Kidney epithelial cell (primary cell): ENCODE measurements at places on chromosomes 3 and 15.

GRCh38 chr15:96515371-96515770 lies 184.9 kb downstream of the NR2F2 start:
- no peak for DNase-seq

DNA sequence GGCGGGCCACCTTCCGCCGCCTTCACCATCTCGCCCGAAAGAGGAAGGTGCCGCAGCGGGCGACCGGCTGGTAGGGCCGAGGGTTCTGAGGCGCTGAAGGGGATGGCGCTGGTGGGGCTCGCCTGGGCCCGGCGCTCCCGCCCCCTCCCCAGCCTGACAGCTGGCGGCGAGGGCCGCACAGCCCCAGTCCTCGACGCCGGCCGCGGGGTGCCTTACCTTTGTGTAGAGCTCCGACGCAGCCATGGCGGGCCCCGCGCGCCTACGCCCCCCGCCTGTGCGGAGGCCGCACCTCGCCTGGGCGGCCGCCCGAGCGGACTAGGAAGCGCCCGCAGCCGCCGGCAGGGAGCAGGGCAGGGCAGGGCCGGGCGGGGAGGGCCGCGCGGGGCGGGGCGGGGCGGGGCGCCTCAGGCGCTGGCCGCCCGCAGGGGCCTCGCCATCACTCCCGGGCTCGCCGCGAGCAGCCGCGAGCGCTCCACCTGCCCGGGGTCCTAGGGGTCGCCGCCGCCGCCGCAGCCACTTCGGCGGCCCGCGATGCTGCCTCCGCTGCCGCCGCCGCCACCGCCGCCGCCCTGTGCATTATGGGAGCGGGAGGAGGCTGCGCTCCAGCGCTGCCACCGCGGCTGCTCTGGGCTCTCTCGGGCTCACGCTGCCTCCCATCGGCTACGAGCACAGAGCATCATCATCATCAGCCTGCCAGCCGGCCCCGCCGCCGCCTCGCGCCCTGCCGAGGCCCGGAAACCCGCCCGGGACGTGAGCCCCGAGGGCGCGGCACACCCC lies at the start of gene MYO5A:
Gene MYO5A, minus strand, starts transcription at position 317 of the 777 bp plus-strand sequence. Its CDS starts 74 bp downstream, at position 243.
- DNase-seq = no peak

DNA sequence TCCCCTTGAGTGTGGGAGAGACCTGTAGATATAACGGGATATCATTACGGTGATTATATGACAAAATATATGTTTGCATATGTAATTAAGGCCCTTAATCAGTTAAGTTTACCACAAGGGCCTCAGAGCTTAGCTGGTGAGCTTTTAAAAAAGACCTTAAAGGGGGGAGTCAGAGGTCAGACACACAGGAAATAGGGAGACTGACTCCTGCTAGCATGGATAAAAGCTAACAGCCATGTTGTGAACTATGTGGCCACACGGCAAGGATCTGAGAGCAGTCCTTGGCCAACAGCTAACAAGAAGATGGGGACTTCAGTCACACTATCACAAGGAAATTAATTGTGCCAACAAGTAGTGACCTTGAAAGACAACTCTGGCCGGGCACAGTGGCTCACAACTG lies 3.1 kb downstream of the STAG1 start:
- no peak for DNase-seq

GRCh38 chr3:138184994-138185393 lies 2.1 kb upstream of the ARMC8 start:
- no peak for DNase-seq

GRCh38 chr3:3368306-3368705 lies 188.8 kb upstream of the CRBN start:
- DNase-seq = no peak

GRCh38 chr15:40238532-40239403 lies at the start of gene PAK6:
TSS of gene PAK6 (plus strand) at chr15:40239063. CDS start at chr15:40264786, 25,723 bp downstream.
- DNase-seq = peak; percentile 51

DNA sequence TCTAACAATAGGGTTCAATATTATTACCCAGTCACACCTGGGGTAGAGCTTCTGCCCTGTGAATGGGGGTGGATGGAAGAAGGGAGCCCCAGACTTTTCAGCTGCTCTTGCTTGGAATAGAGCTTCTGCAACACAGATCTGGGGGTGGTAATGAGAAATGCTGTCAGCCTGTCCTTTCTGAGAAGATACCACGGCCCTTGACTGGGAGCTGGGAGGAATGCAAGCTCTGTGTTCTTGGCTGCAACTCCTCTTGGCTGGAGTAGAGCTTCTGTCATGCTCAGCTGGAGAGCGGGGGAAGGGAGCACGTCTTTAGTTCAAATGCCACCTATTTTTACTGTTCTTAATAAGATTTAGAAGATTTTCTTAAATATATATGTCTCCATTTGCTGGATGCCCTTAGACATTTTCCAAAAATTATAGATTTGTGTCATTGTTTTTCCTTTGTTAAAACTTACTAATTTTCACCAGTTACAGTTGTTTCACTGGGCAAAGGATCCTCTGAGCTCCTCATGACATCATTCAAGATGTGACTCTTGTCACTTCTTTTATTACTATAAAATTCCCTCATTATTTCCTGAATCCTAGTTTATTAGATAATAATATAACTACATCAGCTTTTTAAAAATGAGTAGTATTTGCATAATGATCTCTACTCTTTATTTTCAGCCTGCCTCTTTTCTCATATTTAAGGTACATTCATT lies 180.0 kb upstream of the TGFBR2 start:
- no peak for DNase-seq

- DNase-seq = peak; percentile 80
These were observed 32.7 kb downstream of the TRANK1 start for GRCh38 chr3:36911990-36912804.

GRCh38 chr15:75356006-75356405 lies 9.2 kb downstream of the NEIL1 start:
- no peak for DNase-seq

GRCh38 chr3:195458316-195458717 lies 15.5 kb upstream of the ACAP2 start:
- no peak for DNase-seq

DNA sequence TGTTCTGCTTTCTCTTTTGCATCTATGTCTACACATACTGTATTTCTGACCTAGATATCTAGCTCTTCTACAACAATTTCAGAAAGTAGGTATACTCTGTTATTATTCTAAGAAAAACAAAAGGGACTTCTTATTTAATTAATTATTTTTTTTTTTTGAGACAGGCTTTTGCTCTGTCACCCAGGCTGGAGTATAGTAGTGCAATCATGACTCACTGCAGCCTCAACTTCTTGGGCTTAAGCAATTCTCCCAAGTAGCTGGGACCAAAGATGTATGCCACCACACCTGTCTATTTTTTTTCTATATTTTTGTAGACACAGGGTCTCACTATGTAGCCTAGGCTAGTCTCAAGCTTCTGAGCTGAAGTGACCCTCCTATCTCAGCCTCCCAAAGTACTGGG lies 130.6 kb downstream of the MBNL1 start:
- no peak for DNase-seq

DNA sequence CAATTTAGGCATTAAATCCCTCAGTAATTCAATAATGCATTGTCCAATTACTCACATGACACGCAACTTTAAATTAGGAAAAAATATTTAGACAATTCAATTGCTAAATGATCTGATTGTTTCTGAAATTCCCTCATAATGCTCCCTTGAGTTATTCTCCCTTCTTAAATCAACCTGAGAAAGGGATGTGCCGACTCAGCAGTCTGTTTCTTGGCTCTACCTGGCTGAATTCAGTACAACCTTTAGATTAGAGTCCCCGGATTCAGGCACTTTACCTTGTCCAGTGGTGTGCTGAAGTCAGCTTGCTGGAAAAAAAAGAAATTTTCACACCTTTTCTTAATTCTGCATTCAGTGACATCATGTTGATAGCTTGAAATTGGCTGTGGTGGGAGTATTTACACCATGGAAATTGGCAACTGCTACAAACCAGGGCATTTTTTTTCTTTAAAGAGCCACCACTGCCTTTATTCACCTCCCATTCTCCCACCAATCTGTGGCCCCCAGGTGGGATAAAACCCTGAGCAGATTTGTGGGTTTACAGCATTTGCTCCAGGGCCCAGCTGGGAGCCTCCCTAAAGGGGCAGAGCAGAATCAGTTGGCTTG lies 20.9 kb upstream of the LOXL1 start:
- DNase-seq = no peak

GRCh38 chr3:171327441-171328174 lies 132.6 kb downstream of the TNIK start:
- DNase-seq = no peak

GRCh38 chr3:60090548-60090947 lies 1040.7 kb upstream of the CFAP20DC start:
- no peak for DNase-seq

DNA sequence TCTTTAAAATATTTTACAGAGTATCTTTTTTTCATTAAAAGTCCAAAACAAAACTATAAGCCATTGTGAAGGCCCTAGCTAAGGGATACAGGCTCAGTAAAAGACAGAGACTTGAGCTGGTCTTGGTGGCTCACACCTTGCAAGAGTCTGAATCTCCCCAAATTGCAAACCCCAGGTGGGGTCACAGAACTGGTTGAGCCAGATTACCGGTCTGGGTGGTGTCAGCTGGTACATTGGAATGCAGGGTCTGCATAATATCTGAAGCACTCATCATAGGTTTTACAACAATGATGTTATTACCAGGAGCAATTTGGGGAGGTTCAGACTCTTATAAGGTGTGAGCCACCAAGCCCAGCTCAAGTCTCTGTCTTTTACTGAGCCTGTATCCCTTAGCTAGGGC lies 201.2 kb upstream of the ARPP21 start:
- DNase-seq = no peak

GRCh38 chr15:43029476-43029875 lies 76.4 kb downstream of the UBR1 start:
- no peak for DNase-seq
